ENCODE measurements at places on chromosomes 16 and 17. TPM values are rescaled to one million over a fixed set of nuclear protein-coding genes. Genes with fewer than 3 reads are reported as not detected.

The HEATR9 gene
- polyA plus RNA-seq, result not detected

The PLXDC1 gene
- polyA plus RNA-seq, result 13.0 TPM

The KRTAP9-2 gene
- not detected for polyA plus RNA-seq

The CBX2 gene
- 2.4 TPM for polyA plus RNA-seq

The TMEM238L gene
- polyA plus RNA-seq, result not detected

The DPEP3 gene
- polyA plus RNA-seq, result not detected

The CKLF gene
- 17.7 TPM for polyA plus RNA-seq

The KRTAP9-4 gene
- not detected for polyA plus RNA-seq

The TERB1 gene
- not detected for polyA plus RNA-seq

The OR1A1 gene
- polyA plus RNA-seq, result not detected

The MT4 gene
- polyA plus RNA-seq, result not detected

The OR1F1 gene
- not detected for polyA plus RNA-seq

The PPM1D gene
- polyA plus RNA-seq, result 3.3 TPM

The TRAP1 gene
- 71.0 TPM for polyA plus RNA-seq

The ZNF597 gene
- 0.88 TPM for polyA plus RNA-seq

The NHLRC4 gene
- 0.84 TPM for polyA plus RNA-seq

The NFATC2IP gene
- polyA plus RNA-seq, result 13.4 TPM

The TMEM92 gene
- polyA plus RNA-seq, result not detected

The CXCL16 gene
- 2.5 TPM for polyA plus RNA-seq

The C16orf82 gene
- polyA plus RNA-seq, result not detected

All from right cardiac atrium (tissue), 5 donors.